Lung microvascular endothelial cell (primary cell): ENCODE measurements at places on chromosomes 11 and 22. TPM values are rescaled to one million over a fixed set of nuclear protein-coding genes. Genes with fewer than 3 reads are reported as not detected.

The PATE4 gene
- total RNA-seq = not detected in 2 replicates

The PRDM11 gene
- 4.4 and 7.9 TPM in 2 replicates for total RNA-seq

The HPX gene
- 0.22 TPM in 1 of 2 replicates, not detected in the other for total RNA-seq

The LRRC4C gene
- total RNA-seq = not detected in 2 replicates

The SFI1 gene
- 8.5 and 18.1 TPM in 2 replicates for total RNA-seq

The WNT7B gene
- not detected in 2 replicates for total RNA-seq

The LAYN gene
- total RNA-seq = 75.2 and 143 TPM in 2 replicates

The ETS1 gene
- 86.3 and 88.5 TPM in 2 replicates for total RNA-seq

The TRMU gene
- total RNA-seq = 13.1 and 19.6 TPM in 2 replicates

The MYO18B gene
- total RNA-seq = not detected in 2 replicates

The NUP98 gene
- 66.5 and 70.8 TPM in 2 replicates for total RNA-seq

The ROM1 gene
- 2.4 and 3.3 TPM in 2 replicates for total RNA-seq

The PRODH gene
- 0.22 TPM in 1 of 2 replicates, not detected in the other for total RNA-seq

The OR8B3 gene
- total RNA-seq = not detected in 2 replicates
